ENCODE measurements at places on chromosomes 7 and 10.

DNA sequence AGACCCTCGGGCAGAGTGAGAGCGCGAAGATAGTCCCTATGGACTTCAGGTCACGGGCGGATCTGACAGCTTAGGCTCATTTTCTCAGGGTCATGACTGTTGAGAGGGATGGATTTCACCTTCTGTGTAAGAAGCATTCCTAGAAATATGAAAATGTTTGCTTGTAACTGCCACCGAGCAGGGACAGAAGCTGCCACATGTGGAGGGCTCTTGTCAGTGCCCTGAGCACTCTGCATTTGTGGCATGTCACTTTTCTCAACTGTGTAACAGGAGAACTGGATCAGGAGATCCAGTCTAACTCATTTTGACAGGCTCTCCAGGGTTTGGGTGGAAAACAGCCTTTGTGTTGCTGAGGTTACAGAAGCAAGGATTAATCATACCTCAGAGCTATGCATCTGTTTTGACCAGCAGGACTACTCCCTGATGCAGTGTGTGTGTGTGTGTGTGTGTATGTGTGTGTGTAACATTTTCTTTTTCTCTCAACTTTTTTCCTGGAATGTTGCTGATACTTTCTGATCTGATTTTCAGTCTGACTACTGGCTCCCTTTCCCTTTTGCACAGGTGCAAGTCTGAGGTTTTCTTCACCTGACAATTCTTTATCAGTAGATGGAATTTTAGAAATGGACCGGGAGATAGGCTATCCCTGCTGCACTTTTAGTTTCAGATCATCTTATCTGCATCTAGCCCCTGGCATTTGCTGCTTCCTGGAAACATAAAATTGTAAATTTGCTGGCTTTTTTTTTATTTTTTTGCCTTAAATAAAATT, 183.3 kb downstream of the STK31 start:
- no peak for DNase-seq

GRCh38 chr7:94195813-94196212, 191.7 kb upstream of the BET1 start:
- DNase-seq, result no peak

- no peak for DNase-seq
Observed at GRCh38 chr7:22319424-22320403, 37.2 kb downstream of the RAPGEF5 start.

DNA sequence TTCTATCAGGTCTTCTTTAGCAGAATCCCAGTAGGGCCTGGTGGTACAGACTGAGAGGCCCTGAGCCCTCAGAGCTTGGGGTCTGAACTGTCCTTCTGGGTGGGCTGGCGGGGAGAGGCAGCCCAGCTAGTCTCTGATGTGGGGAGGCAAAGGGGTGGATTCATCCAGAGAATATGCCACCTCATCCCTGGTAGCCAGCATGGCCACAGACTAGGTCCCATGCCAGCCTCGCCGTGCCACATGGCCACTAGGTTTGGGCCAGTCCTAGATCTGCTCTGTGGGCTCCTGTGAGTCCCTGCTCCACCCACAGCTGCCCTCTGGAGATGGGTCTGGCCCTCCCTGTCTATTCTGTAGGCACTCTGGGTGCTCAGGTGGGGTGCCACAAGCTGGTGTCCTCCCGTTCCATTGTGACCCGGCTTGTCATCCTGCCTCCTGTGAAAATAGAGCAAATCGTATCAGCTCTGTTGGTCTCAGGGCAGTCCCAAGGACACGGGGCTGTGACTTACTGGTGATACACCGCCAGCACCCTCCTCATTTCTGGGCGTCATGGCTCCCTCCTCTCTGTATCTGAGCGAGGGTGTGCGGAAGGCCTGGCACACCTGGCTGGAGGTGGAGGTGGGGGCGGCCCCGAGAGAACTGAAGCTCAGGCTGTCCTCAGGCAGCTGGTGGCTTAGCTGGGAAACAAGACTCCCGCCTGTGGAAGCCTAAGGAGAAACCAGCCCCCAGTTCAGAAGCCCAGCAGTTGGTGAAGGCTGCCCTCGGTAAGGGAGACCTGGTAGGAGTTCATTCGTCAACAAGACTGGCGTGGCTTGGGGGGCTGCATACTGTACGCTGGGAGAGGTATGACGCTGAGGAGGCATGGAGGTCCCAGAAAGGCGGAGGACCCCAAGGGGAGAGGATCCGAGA, 33.3 kb downstream of the UNC5B start:
- no peak for DNase-seq

GRCh38 chr10:17206210-17206709, 4.8 kb upstream of the TRDMT1 start:
- no peak for DNase-seq

DNA sequence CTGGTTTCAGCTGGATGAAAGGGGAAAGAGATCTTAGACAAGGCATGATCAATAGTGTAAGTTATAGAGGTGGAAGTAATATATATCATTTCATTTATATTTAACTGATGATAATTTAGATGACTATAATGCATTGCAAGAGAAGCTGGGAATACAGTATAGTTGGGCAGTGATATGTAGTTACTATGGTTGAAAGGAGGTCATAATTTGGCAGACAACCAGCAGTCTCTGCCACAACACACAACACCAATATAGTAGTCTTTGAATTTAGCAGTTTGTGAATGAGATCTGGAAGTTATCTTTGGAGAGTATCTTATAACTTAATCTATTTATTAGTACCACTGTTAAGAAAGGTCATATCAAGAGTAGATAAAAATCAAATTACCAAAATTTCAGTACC, 39.9 kb downstream of the TAX1BP1 start:
- DNase-seq, result no peak
